ENCODE measurements at places on chromosomes 16 and 17.

DNA sequence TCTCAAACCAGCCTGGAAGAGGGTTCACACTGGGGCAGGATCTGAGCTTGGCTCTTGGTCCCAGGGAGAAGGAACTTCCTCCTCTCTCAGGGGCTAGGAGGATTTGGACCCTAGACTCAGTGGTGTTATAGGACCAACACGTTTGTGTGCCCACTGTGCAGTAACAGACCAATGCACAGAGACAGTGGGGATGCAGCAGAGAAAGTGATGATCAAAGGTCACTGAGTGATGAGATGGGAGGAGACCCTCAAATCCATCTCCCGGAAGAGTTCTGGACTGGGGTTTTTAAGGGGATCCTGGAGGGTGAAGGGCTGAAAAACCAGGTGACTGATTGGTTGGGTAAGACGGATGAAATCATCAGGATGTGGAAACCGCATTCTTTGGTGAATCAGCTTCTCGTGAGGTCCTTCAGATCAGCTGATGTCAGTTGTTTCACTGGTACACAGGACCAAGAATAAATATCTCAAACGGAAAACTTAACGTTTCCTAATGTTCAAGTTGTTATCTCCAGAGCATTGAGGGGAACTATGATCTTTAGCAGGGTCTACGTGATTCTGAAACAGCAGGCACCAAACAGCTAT lies 3.3 kb upstream of the VAC14 start:
- DNase-seq = no peak

- DNase-seq = no peak
Measured at GRCh38 chr17:67049025-67049739, 4.8 kb downstream of the CACNG1 start.

DNA sequence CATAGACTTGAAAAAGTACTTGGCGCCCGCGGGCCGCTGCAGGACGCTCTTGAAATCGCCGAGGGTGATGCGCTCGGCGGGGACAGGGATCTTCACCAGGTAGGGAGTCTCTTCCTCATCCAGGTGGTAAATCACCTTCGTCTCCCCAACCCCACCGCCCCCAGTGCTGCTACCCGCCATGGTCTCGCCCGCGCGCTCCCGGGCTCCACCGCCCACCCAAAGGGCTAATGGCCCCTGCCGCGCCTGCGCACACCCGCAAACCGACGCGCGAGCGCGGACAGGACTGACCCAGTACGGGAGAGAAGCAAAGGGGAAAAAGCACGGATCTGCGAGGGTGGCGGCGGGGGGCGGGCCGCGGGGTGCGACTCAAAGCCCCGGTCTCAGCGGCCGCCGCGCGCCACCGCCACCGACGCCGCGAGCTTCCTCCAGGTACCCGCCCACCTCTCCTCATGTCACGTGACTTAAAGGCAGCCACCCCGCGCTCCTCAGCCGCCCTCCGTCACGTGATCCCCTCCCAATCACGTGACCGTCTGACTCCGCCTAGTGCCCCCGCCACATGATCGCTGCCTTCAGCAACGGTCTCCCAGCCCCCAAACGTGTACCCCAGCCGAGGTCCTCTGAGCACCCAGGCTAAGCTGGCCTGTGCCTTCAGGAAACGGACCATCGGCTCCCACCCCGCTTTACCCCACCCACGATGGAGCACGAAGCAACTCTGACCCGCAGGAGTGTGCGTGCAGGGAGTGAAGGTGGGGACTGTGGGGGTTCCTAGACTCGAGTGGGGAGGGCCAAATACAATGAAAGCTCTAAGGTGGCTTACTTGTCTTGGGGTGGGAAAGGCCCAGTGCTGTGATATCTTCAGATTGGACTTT lies at the start of gene DVL2:
Gene DVL2 (minus strand): TSS at position 435 of the 869 bp plus-strand sequence. CDS start 255 bp downstream, at position 180.
- DNase-seq = peak; percentile 95

DNA sequence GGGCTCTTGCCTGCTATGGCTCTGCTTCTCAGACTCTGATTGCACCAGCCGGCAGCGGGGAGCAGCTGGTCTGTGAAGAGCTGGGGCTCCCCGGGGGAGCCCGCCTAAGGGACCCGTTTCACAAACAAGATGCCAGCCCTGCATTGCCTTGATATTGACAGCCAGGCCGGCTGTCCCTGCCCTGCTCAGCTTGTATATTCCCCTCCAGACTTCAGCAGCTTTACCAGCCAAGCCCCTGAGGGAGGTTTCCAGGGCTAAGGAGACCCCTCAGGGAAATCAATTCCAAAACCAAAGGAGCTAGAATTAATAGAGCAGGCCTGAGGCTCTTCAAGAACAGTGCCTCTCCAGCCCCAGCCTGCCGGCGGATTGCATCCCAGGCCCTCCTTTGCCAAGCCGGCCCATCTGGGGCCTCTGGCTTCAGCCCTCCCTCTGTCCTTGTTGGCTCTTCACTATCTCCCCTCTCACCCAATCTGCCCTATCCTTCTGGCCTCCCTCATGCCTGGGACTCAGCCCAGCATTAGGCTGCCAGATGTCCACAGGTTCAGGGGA lies 5.7 kb downstream of the CALB2 start:
- DNase-seq = no peak

- DNase-seq = no peak
Measured at GRCh38 chr16:86994651-86995171, 322.5 kb downstream of the C16orf95 start.

GRCh38 chr16:85470873-85471272 lies 142.2 kb upstream of the GSE1 start:
- DNase-seq = no peak

DNA sequence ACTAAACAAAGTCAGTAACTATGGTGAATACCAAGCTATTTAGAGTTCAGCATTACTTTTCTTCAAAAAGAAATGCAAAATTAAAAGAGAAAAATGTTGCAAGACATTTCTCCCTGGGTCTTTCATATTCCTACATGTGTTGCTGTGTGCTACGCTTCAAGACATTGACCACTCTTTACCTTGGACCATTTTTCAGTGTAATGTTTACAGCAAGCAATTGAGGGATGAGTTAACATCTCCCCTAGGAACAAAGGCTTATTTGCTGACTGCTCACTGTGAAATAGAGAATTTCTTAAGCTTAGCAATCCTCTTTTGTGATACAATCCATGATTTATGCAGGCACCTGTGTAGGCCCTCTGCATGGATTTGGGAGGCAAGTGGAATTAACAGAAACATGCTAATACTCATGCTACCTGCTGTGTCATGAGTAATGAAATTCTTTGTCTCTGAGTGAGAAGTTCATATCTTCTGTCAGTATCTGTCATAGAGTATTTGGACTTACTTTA lies 1202.9 kb upstream of the CDH8 start:
- no peak for DNase-seq

GRCh38 chr16:27785307-27785678 lies 235.3 kb downstream of the KATNIP start:
- DNase-seq = no peak

DNA sequence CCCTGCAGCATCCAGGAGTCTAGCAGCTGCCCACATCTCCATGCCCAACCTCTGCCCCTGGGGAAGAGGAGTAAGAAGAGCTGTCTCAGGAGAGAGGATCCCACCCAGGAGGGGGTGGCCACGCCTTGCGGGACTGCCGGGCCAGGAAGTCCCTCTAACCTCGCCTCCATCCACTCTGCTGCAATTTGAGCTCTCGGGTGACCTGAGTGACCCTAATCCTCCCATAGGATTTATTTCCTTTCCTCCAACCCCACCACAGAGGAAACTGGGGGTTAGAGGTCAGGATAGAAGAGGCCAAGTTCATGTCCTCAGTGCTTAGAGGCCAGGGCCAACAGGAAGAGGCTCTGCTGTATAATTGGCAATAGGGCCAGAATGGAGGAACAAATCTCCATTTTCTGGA lies 22.6 kb upstream of the NGFR start:
- DNase-seq = no peak

- no peak for DNase-seq
Measured at GRCh38 chr17:64160378-64160777, 30.4 kb upstream of the ERN1 start.

- DNase-seq = no peak
Measured at GRCh38 chr17:41416479-41416878, 7.9 kb downstream of the KRT37 start.

GRCh38 chr17:57675427-57676387 lies 69.4 kb downstream of the CCDC182 start:
- no peak for DNase-seq

GRCh38 chr17:16997514-16998429 lies 25.9 kb upstream of the TNFRSF13B start:
- DNase-seq = peak; percentile 76

DNA sequence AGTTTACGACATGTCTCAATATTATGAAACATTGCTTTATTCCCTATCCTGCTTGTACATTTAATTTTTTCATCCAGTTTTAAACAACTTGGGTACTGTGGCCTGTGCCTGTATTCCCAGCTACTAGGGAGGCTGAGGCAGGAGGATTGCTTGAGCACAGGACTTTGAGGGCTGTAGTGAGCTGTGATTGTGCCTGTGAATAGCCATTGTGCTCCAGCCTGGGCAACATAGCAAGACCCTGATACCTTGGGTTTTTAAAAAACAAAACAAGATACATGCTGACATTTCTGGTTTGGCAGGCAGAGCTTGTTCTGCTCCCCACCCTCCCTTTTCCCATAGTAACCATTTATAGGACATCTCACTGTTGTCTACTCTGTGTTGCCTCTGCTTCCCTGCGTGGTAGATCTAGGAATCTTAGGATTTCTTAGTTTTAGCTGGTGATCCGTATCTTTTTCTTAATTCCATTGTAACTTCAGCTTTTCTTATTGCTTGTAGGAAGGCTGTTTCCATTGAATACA lies 35.6 kb downstream of the TENT4B start:
- no peak for DNase-seq

- no peak for DNase-seq
Measured at GRCh38 chr17:40377832-40378231, 13.3 kb upstream of the GJD3 start.

- no peak for DNase-seq
Measured at GRCh38 chr17:33511670-33512069, 218.6 kb upstream of the ASIC2 start.

DNA sequence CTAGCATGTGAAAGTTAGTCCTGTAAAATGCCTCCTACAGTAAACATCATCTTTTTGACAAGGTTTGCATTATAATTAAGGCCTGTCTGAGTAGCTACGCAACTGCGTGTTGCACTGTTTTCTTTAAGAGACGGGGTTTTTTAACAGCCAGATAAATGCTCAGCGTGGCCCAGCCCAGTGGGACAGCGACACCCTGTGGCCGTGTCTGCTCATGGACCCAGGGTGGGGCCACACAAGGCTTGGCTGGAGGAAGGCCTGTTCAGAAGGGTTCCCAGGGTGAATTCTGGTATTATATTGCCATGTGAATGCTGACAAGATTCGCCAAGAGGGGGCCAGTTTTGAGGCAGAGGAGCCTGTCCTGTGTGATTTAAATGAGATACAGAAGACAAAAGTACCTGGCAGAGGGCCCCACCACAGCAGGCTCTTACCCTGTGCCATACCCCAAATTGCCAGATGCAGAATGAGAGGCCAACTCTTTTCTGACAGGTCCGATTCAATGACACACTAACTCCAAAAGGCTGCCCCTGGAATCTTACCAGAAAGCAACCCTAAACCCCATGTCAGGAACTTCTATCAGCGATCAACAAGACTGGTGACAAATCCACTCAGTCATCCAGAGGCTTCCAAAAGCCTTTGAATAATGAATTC lies 65.9 kb upstream of the IRX6 start:
- no peak for DNase-seq

- DNase-seq = no peak
Measured at GRCh38 chr16:30903596-30903995, 7.2 kb downstream of the CTF1 start.

GRCh38 chr16:22262460-22262859 lies 34.7 kb upstream of the POLR3E start:
- DNase-seq = no peak

All from activated gamma-delta T cell treated with Interleukin-2 at 50 U/mL for 16 hours (primary cell).